ENCODE measurements at places on chromosomes 5 and 9.

DNA sequence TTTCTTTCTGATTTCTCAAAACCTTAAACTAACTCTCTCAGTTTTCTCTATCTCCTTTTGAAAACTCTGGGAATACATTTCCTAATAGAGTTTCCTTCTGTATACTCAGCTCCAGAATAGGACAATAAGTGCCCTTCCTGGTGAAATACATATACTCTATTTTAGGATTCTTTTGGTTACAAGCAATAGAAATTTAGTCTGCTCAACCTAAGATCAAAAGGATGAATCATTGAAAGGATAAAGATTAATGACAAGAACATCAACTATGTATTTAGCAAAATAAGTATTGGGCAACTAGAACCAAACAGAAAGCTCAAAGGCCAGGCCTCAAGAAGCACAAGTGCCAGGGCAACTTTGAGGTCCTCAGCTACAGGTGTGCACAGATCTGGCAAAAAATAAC, 127.1 kb downstream of the ADAMTSL1 start:
- no peak for DNase-seq

DNA sequence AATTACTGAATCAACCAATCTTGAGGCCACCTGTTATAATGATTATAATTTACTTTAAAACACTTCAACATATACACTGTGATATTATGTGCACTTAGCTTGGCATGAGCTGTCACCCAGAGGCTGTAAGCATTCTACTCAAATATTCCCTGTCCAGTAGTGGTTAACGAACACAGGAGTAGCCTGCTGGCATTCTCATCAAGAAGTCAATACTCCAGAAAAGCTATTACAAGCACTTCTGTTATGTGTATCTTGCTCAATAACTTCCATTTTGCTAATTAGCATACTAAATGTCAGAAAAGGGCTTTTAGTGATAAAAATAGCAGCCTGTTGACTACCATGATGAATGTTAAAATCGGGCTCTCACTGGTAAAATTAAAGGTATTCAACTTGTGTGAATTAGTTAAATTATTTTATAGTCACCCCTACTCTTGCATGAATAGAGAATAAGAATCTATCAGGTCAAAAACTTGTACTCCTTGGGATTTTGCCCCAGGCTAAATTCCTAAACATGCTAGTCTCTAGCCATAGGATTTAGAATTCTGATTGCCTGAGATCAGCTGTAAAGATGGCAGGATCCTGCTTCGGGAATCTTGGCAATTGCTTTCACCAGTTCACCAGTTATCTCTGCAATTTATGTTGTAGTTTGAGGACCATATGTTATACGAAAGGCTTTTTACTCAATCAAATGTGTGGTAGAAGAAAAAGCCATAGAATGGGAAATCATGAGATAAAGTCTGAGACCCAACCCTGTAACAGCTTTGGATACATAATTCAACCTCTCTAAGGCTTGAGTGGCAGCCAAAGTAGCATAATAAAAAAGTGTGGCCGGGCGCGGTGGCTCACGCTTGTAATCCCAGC, 43.4 kb upstream of the PAM start:
- DNase-seq = no peak

DNA sequence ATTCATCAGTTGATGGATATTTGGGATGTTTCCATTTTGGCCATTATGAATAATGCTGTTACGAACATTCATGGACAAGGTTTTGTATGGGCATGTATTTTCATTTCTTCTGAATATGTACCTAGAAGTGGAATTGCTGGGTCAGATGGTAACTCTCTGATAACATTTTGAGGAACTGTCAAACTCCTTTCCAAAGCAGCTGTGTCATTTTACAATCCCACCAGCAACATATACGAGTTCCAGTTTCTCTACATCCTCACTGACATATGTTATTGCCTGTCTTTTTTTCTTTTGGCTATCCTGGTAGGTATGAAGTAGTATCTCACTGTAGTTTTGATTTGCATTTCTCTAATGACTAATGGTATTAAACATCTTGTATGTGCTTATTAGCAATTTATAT, 86.7 kb downstream of the PRKACG start:
- DNase-seq = no peak

GRCh38 chr5:129384736-129385135, 75.4 kb upstream of the ADAMTS19 start:
- DNase-seq = no peak

GRCh38 chr5:181152406-181152805, 5.0 kb downstream of the OR2V2 start:
- DNase-seq = no peak

- no peak for DNase-seq
These were observed 44.7 kb upstream of the HK3 start for GRCh38 chr5:176943816-176944215.

DNA sequence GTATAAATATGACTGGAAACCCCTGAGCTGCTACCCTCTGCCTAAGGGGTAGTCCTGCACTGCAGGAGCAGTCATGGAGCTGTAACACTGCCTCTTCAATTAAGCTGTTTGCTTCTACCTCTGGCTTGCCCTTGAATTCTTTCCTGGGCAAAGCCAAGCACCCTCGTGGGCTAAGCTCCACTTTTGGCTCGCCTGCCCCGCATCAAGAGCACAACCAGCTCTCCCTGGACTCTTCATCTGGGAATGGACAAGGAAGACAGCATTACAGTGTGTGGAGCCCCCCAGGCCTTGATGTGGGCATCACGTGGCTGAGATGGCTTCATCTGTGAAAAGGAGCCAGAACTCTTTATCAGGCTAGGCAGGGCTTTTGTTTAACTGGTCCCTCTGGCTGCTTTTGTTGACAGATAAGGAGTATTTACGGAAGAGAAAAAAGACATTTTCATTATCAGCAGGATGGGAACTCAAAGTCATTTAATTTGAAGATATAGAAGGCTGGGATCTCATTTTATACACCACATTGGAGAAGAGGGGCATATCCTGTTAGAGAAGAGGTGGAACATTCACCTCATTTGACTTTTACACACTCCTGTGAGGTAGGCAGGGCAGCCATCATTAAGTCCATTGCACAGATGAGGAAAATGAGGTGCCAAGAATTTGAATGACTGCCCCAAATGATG, 137.8 kb downstream of the SEMA6A start:
- DNase-seq = no peak

GRCh38 chr5:151493665-151494064, 46.3 kb downstream of the SLC36A1 start:
- no peak for DNase-seq

- no peak for DNase-seq
These were observed 634.8 kb upstream of the FAM174A start for GRCh38 chr5:99900302-99900852.

GRCh38 chr5:143836161-143836725, 24.3 kb downstream of the HMHB1 start:
- DNase-seq = no peak

DNA sequence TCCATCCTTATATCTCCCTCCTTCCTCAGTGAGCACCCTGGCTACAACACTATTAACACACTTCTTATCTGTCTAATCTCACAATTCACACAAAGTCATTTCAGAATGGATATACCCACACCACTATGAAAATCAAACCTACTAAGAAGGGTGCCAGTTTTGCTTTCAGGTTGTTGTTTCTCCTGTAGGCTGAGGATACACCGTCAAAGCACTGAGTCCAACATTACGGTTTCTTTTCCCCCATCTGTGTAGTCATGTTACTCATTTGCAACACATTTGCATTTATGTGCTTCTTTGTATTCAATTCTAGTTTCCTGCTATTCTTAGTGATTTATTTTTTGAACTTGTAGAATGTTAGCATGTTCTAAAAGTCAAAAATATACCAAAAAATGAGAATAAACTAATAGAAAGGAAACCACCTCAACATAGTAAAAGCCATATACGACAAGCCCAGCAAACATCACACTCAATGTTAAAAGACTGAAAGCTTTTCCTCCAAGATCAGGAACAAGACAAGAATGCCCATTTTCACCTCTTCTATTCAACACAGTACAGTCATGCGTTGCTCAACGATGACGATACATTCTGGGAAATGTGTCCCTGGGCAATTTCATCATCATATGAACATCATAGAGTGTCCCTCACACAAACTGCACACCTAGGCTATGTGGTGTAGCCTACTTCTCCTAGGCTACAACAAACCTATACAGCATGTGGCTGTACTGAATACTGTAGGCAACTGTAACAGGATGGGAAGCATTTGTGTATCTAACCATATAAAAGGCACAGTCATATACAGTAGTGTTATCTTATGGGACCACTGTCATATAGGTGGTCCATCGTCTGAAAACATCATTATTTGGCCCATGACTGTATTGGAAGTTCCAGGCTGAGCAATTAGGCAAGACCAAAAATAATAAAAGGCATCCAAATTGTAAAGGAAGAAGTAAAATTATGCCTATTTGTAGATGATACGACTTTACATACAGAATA, 6.3 kb downstream of the ROR2 start:
- no peak for DNase-seq

GRCh38 chr9:98881356-98881755, 62.4 kb upstream of the COL15A1 start:
- DNase-seq = no peak

DNA sequence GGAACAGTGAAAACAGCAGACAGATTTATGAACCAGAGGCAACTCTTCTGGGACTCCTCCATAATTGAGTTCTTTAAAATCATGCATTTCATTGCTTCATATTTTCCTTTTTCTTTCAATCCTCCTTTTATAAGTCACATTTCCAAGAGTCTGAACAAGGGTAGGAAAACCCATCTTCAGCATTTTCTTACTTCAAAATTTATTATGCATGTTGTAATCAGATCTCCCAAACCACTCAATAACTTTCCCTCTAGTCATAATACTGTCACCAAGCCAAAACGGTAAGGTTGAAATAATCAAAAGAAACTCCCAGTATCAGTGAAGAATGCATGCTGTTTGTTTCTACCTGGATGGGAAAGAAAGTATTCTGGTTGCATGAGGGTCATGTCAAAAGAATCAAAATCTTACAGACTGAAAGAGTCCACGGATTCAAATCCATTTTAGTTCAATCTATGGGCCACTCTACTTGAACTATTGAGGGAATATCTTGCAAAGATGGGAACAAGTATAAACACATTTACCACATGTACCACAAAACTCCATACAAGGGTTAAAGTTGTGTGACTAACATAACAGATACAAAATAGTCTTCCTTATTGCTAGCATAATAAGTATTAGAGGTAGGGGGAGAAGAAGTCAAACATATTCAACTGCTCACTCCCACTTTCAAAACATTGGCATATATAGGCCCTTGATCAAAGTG, 797.3 kb downstream of the MAT2B start:
- no peak for DNase-seq

DNA sequence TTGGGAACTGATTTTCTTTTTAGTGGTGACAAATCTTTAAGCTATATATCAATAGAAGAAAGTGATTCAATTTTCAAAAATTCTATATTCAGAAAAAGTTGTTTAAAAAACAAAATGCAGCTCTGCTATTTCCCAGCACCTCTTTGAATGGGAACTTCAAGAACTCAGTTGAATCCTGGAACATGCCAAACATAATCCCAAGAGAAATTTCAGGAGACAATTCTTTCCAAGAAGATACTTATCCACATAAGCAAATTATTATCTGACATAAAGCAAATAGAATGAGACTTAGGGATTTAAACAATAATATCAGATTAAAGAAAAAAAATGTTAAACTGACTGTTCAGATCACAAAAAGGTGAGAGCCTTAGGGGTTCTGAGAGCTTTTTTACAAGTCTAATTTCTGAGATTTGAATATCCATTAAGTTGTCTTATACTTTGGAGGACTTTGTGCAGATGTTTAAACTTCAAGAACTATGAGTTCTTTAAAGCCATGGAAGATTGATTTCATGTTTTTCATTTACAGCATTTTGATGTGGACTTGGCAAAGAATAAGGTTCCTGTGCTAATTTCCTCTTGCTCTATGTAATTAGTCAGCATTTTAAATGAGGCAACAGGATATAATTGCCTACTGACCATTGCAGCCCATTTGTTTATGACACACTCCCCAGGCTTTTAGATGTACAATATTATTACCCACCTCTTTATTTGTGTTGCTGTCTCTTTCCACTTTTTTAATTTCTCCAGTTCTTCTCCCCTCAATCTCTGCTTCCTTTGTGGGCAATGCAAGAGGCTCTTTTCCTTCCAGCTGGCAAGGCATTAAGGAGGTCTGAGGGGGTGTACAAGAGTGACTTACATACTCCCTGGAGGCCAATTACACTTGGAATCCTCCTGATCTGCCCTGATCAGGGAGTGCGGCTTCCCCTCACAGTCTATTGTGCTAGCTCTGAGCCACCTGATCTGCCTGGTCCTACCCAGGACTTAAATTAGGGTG, 419.1 kb downstream of the NR2F1-AS1 start:
- no peak for DNase-seq

GRCh38 chr5:56430422-56430821, 197.3 kb upstream of the ANKRD55 start:
- no peak for DNase-seq

DNA sequence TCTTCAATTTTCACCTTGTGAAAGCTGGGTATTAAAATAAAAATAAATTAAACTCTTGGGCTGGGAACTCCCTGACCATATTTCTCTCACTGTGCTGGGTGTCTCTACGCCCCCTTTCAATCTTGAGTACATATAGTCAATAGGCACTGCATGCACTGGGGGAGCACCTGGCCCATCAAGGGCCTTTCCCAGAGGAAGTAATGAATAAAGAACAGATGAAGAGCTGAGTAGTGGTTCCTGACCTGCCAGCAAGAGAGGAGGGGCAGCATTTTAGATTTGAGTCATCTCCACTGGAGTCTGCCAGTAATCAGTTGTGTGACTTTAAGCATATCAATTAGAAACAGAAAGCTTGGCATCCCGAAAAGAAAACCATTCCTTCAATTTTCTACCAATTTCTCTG, 6.2 kb downstream of the MAPKAP1 start:
- DNase-seq = peak; percentile 20

- no peak for DNase-seq
These were observed 2.3 kb upstream of the FBXW11 start for GRCh38 chr5:172008689-172009141.

- no peak for DNase-seq
These were observed 93.8 kb downstream of the CSNK1G3 start for GRCh38 chr5:123605822-123606221.

GRCh38 chr5:149804478-149805450, 74.7 kb downstream of the PPARGC1B start:
- no peak for DNase-seq

GRCh38 chr9:131707733-131708157, 32.1 kb downstream of the RAPGEF1 start:
- no peak for DNase-seq

DNA sequence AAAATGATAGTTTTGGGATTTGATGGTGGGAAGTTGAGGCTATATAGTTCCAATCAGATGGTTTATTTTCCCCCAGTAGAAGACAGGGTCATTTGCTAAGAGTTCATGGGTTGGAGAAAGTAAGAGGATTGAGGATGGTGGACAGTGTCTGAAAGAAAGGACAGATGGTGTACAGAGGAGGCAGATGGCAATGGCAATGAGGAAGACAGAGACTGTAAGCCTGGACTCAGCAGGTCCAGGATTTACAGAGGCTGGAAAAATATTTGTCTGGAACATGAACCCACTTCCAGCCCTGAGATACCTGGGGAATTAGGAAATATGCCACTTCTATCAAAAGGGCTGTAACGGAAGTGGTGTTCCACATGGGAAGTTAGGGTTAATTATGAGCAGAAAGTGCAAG, 84.5 kb downstream of the PCSK1 start:
- DNase-seq = no peak

GRCh38 chr9:89254773-89255125, 56.2 kb upstream of the CKS2 start:
- no peak for DNase-seq
